ENCODE measurements at places on chromosomes 6 and 20. TPM values are rescaled to one million over a fixed set of nuclear protein-coding genes. Genes with fewer than 3 reads are reported as not detected.

Gene BPIFB2
- total RNA-seq = 0.09 TPM

DNA sequence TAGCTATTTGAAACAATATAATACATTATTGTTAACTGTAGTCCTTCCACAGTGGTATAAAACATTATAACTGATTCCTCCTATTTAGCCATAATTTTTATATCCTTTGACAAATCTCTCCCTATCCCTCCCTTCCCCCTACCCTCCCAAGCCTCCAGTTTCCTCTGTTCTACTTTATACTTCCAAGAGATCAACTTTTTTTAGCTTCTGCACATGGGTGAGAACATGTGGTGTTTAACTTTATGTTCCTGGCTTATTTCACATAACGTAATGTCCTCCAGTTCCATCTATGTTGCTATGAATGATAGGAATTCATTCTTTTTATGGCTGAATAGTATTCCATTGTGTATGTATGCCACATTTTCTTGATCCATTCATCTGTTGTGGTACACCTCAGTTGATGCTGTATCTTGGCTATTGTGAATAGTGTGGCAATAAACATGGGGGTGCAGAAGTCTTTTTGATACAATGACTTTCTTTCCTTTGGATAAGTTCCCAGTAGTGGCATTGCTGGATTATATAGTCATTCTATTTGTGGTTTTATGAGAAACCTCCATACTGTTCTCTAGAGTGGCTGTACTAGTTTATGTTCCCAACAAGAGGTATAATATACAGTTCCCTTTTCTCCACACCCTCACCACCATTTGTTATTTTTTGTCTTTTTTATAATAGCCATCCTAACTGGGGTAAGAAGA, 205.0 kb downstream of the KCNQ5 start:
- peaks cover 6% of the 10 kb centered on the region for H3K4me1 ChIP-seq
- no peaks in the 10 kb centered on the region for H3K27me3 ChIP-seq
- no peaks in the 10 kb centered on the region for H3K36me3 ChIP-seq
- no peak for DNase-seq
- no peak overlapping the region for H3K27ac ChIP-seq

DNA sequence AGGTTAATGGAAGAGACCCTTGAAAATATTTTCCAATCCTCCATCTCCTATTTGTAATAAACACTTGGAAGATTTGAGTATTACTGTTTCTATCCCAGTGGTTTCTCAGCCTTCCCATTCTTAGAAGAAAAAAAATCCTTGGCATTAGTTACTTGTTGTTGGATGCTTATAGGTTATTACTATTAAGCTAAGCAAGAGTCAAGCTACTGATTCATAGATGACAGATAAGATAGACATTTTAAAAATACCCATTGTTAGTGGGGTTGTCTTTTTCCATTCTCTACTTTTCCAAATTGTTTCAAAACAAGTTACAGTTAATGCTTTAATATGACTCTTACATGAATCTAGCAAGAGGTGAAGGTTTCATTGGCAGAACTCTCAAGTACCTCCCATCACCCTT, 158.5 kb downstream of the HIVEP2 start:
- H3K27me3 ChIP-seq = no peaks in the 10 kb centered on the region
- H3K4me1 ChIP-seq = peaks cover 4% of the 10 kb centered on the region
- H3K36me3 ChIP-seq = no peaks in the 10 kb centered on the region

- H3K36me3 ChIP-seq = no peaks in the 10 kb centered on the region
- H3K27me3 ChIP-seq = peaks cover 2% of the 10 kb centered on the region
- H3K27ac ChIP-seq = no peak overlapping the region
Measured at GRCh38 chr6:15089569-15090144, 156.2 kb upstream of the JARID2 start.

Gene LPA
- 0.60 TPM for total RNA-seq

DNA sequence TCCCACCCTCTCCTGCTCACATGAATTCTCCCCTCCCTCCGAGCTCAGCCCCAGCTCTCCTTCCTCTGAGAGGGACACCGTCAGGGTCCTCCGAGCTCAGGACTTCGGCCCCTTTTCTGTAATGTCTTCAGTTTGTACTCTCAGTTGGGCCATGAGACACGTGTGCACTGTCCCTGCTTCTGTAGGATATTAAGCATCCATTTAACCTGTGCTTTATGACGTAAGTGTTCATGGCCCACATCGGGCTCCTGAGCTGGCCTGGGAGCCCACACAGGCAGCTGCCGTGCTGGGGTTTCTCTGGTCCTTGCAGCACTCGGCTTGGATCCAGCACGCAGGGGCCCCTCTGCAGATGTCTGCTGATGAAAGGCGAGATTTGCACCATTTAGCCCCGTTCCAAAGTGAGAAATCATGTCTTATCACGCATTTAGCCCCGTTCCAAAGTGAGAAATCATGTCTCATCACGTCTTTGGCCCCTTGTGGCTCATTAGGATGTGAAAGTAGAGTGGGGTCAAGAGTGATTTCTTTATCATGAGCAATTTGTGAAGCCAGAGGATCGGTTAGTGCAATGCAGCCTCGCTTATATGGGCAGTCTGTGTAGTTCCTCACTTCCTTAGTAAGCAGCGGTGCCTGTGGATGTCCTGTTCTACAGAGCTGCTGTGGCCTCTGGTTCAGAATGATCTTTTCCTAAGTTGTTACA, 25.3 kb downstream of the DUSP22 start:
- no peak overlapping the region for H3K4me3 ChIP-seq
- peaks cover 44% of the 10 kb centered on the region for H3K36me3 ChIP-seq
- no peak for DNase-seq
- peaks cover 14% of the 10 kb centered on the region for H3K4me1 ChIP-seq
- no peaks in the 10 kb centered on the region for H3K27me3 ChIP-seq
- H3K27ac ChIP-seq = no peak overlapping the region

- no peak for DNase-seq
- H3K4me3 ChIP-seq = no peak overlapping the region
- H3K4me1 ChIP-seq = peaks cover 2% of the 10 kb centered on the region
- no peaks in the 10 kb centered on the region for H3K27me3 ChIP-seq
- H3K27ac ChIP-seq = no peak overlapping the region
- peaks cover 79% of the 10 kb centered on the region for H3K36me3 ChIP-seq
Measured at GRCh38 chr20:34102342-34102741, 9.7 kb downstream of the EIF2S2 start.

- no peaks in the 10 kb centered on the region for H3K36me3 ChIP-seq
- no peak overlapping the region for H3K27ac ChIP-seq
- H3K27me3 ChIP-seq = no peaks in the 10 kb centered on the region
Measured at GRCh38 chr6:54009052-54009654, 102.1 kb upstream of the MLIP start.

Gene POM121L2
- 0.16 TPM for total RNA-seq

Gene ZFP57
- total RNA-seq = 6.4 TPM

GRCh38 chr6:121965739-121966138, 433.7 kb upstream of the HSF2 start:
- no peaks in the 10 kb centered on the region for H3K27me3 ChIP-seq
- no peaks in the 10 kb centered on the region for H3K36me3 ChIP-seq
- H3K4me1 ChIP-seq = no peaks in the 10 kb centered on the region
- no peak overlapping the region for H3K4me3 ChIP-seq

DNA sequence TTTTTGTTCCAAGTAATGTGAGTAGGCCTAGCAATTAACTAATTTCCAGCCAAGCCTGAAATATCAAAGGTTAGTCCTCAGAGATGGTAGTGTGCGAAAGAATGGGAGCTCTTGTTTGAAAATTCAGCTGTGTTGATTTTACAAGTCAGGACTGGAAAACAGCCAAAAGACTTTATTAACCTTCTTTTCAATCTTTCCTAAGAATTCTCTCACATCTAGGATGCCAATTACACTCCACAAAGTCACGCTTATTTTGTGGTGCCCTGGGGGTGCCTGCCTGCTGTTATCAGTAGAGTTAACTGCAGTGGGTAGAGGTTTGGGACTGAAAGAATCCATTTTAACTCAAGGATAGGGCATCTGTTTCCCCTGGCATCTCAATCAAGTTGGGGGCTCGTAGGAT, 30.7 kb upstream of the MAP3K4 start:
- no peaks in the 10 kb centered on the region for H3K27me3 ChIP-seq
- H3K4me3 ChIP-seq = no peak overlapping the region
- H3K4me1 ChIP-seq = peaks cover 11% of the 10 kb centered on the region

GRCh38 chr6:87068795-87069194, 26.1 kb downstream of the CGA start:
- no peaks in the 10 kb centered on the region for H3K36me3 ChIP-seq
- no peak overlapping the region for H3K27ac ChIP-seq
- no peaks in the 10 kb centered on the region for H3K27me3 ChIP-seq
- H3K4me1 ChIP-seq = peaks cover 12% of the 10 kb centered on the region

DNA sequence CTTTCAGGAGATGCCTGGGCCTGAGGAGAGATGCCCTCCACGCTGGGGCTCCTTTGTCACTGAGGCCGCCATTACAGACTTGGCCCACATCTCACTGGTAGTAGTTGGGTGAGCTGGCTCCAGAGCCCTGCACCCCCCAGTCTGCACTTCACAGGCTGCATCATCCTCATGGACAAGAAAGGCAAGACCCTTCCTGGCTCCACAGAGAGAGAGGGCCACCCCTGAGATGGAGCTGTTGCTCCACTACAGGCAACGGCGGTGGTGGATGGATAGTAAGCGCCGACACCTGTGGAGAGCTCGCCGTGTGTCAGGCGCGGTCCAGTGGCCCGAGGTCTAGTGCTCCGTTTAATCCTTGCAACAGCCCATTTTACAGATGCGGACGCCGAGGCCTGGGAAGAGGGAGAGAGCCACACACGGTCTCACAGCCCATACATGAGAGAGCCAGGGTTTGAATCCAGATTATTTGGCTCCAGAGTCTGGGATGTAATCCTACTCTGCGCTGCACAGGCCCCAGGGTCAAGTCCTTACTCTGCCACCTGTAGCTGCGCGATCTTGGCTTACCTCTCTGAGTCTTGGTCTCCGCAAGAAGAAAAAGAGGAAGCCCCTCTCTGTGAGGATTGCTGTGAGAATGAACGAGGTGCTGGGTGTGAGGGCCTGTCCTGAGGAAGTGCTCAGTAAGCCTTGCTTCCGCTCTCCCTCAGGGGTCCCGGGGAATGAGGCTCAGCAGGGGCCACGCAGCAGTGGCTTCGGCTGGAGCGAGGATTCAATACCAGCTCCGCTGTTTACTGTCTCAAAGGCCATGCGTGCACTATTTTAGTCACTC, 34.5 kb downstream of the SPDEF start:
- peaks cover 7% of the 10 kb centered on the region for H3K4me1 ChIP-seq
- no peaks in the 10 kb centered on the region for H3K36me3 ChIP-seq
- H3K27ac ChIP-seq = no peak overlapping the region
- H3K27me3 ChIP-seq = no peaks in the 10 kb centered on the region
- H3K4me3 ChIP-seq = no peak overlapping the region

- peak overlapping the region; percentile 91 for H3K27ac ChIP-seq
- H3K36me3 ChIP-seq = peaks cover 3% of the 10 kb centered on the region
- H3K4me3 ChIP-seq = no peak overlapping the region
- no peaks in the 10 kb centered on the region for H3K27me3 ChIP-seq
Measured at GRCh38 chr6:8065519-8065911, 1.3 kb upstream of the BLOC1S5 start.

Gene ZC3H12D
- total RNA-seq = 0.14 TPM

- peak; percentile 20 for DNase-seq
- H3K4me3 ChIP-seq = no peak overlapping the region
- no peak overlapping the region for H3K27ac ChIP-seq
- no peaks in the 10 kb centered on the region for H3K27me3 ChIP-seq
Measured at GRCh38 chr20:22815603-22816315, 219.4 kb upstream of the SSTR4 start.

Gene TFAP2D
- not detected for total RNA-seq

Gene TAGAP
- 0.27 TPM for total RNA-seq

GRCh38 chr6:55494411-55494810, 84.6 kb downstream of the HMGCLL1 start:
- H3K36me3 ChIP-seq = no peaks in the 10 kb centered on the region
- H3K27me3 ChIP-seq = no peaks in the 10 kb centered on the region
- H3K27ac ChIP-seq = no peak overlapping the region
- DNase-seq = no peak

Gene FGD2
- 0.44 TPM for total RNA-seq

Gene ZKSCAN8
- total RNA-seq = 21.7 TPM

- no peak overlapping the region for H3K4me3 ChIP-seq
- H3K36me3 ChIP-seq = 0 out of 2 replicates have a peak, but pooled peaks cover 1% of the 10 kb centered on the region
- no peaks in the 10 kb centered on the region for H3K27me3 ChIP-seq
- 0 out of 2 replicates have a peak, but pooled peaks cover 3% of the 10 kb centered on the region for H3K4me1 ChIP-seq
Measured at GRCh38 chr6:68506911-68507310, 128.2 kb upstream of the ADGRB3 start.

DNA sequence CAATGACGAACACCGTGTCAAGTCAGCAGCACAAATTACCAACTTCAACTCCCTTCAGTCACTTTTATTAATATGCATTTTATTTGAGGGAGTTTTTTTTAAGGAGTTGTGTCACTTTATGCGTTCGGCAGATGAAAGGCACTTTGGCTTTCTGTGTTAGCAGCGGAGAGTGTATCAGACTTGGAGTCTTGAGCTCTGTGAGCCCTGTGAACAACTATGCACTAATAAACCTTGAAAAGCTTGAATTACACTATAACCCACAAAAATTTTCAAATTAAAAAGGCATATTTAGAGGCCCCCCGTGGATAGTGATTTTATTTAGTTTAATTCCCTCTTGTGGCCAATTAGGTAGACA, 335.3 kb upstream of the NT5E start:
- no peaks in the 10 kb centered on the region for H3K27me3 ChIP-seq
- no peak for DNase-seq
- H3K36me3 ChIP-seq = no peaks in the 10 kb centered on the region
- H3K4me1 ChIP-seq = peaks cover 39% of the 10 kb centered on the region

Gene SMPD2
- total RNA-seq = 12.2 TPM

Gene FKBP5
- 27.2 TPM for total RNA-seq

Gene BPIFB4
- total RNA-seq = not detected

- H3K27me3 ChIP-seq = no peaks in the 10 kb centered on the region
- DNase-seq = no peak
- H3K4me3 ChIP-seq = no peak overlapping the region
- H3K4me1 ChIP-seq = peaks cover 31% of the 10 kb centered on the region
Measured at GRCh38 chr6:3389390-3390167, 67.3 kb downstream of the SLC22A23 start.

DNA sequence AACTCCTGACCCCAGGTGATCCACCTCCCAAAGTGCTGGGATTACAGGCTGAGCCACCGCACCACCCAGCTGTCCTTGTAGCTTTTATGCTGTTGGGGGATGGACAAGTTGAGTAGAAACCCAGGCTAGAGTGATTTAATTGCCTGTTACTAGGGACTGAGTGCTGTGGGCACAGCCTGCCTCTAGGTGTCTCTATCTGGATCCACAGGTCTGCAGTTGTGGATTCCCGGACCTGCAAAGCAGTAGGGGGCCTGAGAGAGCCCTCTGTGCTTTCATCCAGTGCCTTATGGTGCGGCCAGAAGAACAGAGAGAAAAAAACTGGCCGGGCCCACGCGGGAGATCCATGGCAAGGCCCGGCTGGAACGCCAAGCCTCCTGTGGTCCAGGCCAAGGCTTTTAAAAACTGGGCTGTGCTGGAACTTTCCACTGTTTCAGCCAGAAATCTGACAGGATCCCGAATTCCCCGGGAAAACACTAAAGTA, 5.2 kb downstream of the SIRPA start:
- H3K27me3 ChIP-seq = peaks cover 29% of the 10 kb centered on the region
- peak; percentile 74 for DNase-seq
- H3K4me1 ChIP-seq = peaks cover 45% of the 10 kb centered on the region
- no peaks in the 10 kb centered on the region for H3K36me3 ChIP-seq
- H3K27ac ChIP-seq = no peak overlapping the region
- H3K4me3 ChIP-seq = no peak overlapping the region
